ENCODE measurements at places on chromosomes 7 and 10.

GRCh38 chr7:44647981-44648714 is 41.7 kb downstream of the OGDH start:
- no peak for DNase-seq

DNA sequence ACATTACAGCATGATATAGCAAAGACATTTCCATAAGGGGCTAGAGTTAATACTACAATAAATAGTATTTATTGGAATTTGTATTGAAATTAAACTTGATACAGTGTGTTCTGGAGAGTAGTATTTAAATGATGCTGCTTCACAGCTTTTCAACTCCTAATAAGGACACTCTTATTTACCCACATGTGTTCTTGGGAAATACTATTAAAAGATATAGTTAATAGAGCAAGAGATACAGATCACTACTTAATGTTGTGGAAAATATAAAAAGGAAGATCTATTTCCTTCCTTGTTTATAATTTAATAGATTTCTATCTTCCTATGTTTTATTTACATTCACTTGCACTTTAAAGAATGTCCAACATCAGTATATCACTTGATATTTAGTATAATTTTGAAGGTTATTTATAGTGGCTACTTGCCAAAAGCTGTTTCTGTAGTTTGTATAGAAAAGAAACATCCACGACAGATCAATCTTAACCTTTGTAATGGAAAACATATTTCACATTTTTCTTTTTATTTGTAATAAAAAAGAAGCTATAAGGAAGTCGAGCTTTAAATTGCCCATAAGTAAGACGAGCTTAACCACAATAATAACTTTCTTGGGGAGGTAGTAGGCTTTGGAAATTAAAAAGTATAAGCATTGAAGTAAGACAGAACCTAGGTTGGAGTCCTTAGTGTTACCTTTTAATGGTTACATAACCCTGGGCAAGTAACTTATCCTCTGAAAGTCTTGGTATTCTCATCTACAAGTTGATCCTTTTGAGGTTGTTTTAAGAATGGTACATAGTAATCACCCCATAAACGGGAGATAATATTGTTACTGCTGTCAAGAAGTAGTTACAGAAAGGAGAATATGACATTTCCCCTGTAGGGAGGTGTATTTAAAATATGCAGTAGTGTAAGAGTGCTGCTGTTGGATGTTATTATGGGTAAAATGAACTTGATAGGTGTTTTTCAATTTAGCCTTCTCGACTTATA is 32.8 kb downstream of the CPED1 start:
- DNase-seq, result no peak

DNA sequence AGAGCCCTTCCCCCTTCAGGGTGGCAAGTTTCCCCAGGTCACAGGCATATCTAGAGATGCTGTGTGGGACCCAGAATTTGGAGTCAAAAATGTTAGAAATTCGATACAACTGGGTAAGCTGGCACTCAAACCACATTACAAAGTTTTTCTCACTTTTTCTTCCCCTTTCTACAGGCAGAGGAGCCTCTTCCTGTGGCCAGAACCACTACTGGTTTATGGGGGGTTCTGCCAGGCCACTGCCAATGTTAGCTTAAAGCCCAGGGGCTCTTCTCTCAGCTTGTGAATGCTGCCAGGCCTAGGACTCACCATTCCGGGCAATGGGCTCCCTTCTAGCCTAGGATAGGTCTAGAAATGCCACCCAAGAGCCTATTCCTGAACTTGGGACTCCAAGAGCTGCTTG is 617.9 kb upstream of the PHF14 start:
- DNase-seq, result no peak

GRCh38 chr7:124088590-124088989 is 55.7 kb upstream of the TMEM229A start:
- DNase-seq, result no peak

DNA sequence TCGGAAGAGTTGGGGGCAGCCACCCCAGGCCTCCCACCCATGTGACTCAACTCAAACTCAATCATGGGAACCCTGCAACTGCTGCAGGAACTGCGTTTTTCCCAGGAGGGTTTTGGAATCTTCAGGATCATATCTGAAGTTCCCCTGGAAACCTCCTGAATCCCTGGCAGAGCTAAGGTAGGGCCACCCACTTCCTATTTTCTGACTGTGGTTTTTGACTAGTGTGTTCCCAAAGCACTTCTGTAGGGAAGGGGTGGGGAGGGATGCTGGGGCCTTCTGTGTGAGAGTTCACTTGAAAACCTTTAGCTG is 127.6 kb upstream of the UNC5B start:
- no peak for DNase-seq

DNA sequence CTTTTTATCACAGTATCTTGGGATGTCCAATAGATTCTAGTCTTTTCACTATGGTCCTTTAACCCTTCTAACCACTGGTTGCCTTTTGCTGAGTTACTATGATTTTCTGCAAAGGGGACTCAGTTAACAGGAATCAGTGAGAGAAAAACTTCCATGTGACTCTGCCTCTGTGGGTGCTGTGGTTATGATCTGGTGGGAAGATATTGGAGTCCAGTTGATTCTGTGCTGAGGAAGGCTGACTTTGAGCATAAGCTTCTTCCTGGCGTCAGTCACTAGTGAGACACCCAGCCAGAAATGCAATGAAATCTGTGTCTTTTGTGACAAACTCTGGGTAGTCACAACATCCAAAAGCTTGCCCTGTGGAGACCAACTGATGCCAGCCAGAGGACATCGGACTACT is 648.0 kb downstream of the SUGCT start:
- DNase-seq, result no peak

DNA sequence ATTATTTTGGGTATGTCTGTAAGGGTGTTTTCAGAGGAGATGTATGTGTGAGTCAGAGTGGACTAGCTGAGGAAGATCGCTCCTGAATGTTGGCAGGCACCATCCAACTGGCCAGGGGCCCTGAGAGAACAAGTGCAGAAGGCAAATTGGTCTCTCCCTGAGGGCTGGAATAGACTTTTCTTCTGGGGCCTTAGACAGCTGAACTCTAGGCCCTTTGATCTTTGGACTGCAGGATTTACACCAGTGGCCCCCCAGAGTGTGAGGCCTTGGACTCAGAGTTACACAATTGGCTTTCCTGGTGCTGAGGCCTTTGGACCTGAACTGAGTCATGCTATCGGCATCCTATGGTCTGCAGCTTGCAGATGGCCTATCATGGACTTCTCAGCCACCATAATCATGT is 217.2 kb downstream of the REEP3 start:
- no peak for DNase-seq

GRCh38 chr7:26087321-26088091 is 64.5 kb upstream of the NFE2L3 start:
- no peak for DNase-seq

- DNase-seq, result no peak
Observed at GRCh38 chr10:101835362-101835761, 8.2 kb downstream of the KCNIP2 start.

- DNase-seq, result no peak
Observed at GRCh38 chr10:21166557-21167287, 269.6 kb upstream of the NEBL start.

GRCh38 chr10:93766918-93767317 is 9.2 kb downstream of the LGI1 start:
- no peak for DNase-seq

GRCh38 chr7:68043546-68043945 is 1046.9 kb downstream of the TYW1 start:
- no peak for DNase-seq

- DNase-seq, result no peak
Observed at GRCh38 chr10:132790934-132791829, 5.2 kb upstream of the NKX6-2 start.

GRCh38 chr7:127504715-127505114 is 80.7 kb downstream of the GCC1 start:
- DNase-seq, result no peak

DNA sequence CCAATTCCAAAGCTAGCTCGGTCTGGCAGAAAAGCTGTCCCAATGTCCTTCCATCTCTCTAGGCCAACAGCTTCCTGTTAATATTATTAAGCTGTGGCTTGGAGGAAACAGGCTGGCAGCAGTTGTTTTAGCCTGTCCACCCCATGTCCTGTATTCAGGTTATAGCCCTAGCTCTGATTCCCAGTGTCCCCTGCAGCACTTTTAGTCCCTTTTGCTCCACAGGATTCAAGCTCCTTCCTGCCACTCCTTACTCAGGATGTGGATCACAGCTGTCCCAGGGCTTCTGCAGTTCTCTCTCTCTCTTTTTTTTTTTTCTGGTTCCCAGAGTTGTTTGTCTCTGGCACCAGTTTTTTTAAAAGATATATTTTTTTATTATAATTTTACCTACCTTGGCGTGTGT is 85.2 kb downstream of the PPP1R17 start:
- no peak for DNase-seq

- DNase-seq, result no peak
Observed at GRCh38 chr7:74405191-74405898, 48.4 kb upstream of the GTF2IRD1 start.

- DNase-seq, result no peak
Observed at GRCh38 chr10:4120096-4120853, 335.3 kb upstream of the KLF6 start.

- DNase-seq, result no peak
Observed at GRCh38 chr7:28983396-28984190, 25.5 kb upstream of the TRIL start.

GRCh38 chr10:70271996-70272924 is 11.5 kb downstream of the NPFFR1 start:
- no peak for DNase-seq

DNA sequence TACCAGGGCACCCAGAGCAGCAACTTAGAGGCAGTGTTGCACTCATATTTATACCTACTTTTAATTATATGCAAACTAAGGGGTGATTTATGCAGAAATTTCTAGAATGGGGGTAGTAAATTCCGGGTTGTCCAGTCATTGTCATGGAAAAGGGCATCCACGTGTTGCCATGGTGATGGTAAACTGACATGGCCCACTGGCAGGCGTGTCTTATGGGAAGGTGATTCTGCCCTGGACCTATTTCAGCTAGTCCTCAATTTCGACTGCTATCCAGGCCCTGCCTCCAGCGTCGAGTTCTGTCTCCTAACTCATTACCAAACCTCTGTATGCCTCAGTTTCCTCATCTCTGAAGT is 12.8 kb downstream of the SNX8 start:
- DNase-seq, result no peak

- DNase-seq, result no peak
Observed at GRCh38 chr10:88881922-88882645, 2.0 kb downstream of the STAMBPL1 start.

DNA sequence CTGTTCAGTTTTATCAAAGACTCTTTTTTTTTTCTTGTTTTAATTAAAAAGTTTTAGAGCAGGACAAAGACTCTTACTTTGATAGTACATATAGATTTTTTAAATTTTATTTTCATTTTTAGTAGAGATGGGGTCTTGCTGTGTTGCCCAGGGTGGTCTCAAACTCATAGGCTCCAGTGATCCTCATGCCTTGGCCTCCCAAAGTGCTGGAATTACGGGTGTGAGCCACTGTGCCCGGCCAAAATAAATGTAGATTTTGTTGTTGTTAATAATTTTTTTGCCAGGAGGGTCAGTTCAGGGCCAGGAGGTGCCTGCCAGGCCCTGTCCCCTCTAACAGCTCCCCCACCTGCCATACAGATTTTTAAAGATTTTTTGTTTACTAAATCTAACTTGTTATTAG is 17.0 kb downstream of the DENND10 start:
- DNase-seq, result no peak

Data from stimulated activated CD4-positive, alpha-beta T cell treated with anti-CD3 and anti-CD28 coated beads, TNF-alpha, amount 100 ng/mL, for 1 hour (primary cell).